ENCODE measurements at places on chromosomes 3 and 15.

DNA sequence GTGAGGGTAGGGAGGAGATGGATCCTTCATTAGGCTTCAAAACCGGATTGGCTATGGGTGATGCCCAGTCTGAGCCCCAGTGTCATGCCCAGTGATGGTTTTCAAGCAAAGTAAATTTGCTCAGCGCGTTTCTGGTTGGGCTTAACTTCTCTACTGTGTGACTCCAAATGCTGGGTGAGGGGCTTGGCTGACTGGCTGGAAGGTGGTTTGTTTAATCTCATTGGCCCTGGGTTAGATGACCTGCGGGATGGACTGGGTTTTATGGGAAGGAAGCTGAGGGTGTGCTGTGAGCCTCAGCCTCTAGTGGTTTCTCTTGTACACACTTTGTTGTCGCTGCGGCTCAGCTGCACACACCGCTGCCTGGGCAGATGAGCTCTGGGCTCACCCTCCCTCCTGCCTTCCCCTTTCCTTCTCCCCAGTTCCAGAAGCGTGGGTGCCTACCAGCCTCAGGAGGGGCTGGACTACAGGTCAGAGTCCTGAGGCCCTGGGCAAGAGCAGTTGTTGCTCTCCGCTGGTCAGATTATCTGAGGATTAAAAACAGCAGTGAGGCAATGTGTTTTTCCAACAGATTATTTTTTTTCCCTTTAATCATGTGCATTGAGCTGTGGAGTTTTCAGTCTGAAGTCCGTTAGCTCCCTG, 18.6 kb downstream of the PDIA5 start:
- no peak for DNase-seq

DNA sequence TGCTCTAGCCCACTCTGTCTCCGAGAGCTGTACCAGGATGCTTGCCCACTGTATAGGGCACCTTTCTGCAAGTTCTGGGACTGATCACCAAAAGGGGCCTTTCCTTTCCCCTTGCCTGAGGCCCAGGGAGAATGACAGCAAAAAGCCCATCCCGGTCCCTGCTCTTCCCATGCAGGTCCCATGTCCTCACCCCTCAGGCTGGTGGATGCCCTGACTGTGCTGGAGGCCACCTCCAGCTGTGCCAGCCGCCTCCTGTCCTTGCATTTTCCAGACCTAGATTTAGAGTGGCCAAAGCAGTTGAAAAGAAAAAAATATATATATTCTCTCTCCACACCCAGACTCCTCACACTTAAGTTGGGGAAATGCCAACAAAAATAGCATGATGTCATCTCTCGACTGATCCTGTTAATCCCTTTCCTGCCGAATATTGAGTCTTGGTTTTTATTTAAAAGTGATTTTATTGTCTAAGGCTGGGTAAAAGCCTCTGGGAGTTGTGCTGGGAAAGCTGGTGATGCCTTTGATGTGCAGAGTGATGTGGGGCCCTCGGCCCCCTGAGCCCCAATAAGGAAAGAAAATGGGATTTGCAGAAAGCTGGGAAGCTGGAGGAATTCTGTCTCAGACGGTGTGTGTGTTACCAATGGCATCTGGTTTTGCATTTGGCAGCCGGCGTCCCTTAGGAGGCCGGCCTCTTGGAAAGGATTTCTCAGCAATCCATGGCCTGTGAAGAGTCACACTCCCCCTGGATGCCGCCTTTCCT, 29.3 kb upstream of the TPM1 start:
- no peak for DNase-seq

DNA sequence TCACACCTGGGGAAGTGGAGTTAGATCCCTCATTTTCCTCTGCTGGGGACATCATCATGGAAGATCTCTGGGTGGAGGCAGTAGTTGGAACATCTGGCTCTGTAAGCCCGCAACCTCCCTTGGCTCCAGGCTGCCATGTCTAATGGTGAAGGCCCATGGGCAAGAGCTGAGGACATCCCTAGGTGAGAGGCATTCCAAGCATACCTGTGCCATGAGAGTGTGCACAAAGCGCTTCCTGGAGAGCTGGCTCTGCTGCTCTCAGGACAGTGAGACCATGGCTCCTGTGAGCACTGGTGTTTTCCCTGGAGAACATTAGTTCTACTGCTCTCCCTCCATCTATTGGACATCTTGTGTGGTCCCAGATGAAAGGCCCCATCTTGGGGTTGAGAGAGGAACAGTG, 7.7 kb downstream of the MAPKAPK3 start:
- DNase-seq: no peak

GRCh38 chr3:74824366-74824765, 209.9 kb upstream of the CNTN3 start:
- DNase-seq: no peak

DNA sequence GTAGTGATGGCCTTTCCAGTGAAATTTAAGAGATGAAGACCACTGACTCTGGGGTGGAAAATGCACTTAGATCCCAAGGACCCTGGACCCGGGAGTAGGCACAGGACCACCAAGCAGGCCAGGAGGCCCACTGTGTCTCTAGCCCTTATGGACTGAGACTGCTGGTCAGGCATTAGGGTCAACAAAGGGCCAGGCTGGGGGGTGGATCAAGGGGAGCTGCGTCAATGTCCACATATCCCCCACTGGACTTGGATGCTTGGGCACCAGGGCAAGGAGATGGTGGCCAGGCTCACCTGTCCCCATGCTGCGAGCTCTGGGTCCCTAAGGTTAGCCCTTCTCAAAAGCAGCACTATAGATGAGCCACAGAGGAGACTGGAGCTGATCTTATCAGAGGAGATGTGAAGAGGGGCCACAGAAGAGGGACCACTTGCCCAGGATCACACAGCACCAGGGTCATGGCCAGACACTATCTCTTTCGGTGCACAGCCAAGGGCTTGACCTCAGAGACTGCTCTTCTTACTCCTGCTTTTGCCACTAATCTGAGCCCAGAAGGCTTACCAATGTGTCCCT, 14.7 kb downstream of the RAB6B start:
- no peak for DNase-seq

GRCh38 chr3:184565421-184566211, 4.0 kb downstream of the EPHB3 start:
- no peak for DNase-seq

Measured in activated naive CD8-positive, alpha-beta T cell treated with anti-CD3 and anti-CD28 coated beads, Interleukin-2, amount 50 U/mL, for 24 hours (primary cell).